Smooth muscle cell of the brain vasculature (primary cell): ENCODE measurements at places on chromosomes 5 and 9.

- DNase-seq, result no peak
Measured at GRCh38 chr9:113343732-113344231, 3.7 kb upstream of the WDR31 start.

- DNase-seq, result no peak
Measured at GRCh38 chr5:135493406-135494180, 41.4 kb upstream of the TIFAB start.

DNA sequence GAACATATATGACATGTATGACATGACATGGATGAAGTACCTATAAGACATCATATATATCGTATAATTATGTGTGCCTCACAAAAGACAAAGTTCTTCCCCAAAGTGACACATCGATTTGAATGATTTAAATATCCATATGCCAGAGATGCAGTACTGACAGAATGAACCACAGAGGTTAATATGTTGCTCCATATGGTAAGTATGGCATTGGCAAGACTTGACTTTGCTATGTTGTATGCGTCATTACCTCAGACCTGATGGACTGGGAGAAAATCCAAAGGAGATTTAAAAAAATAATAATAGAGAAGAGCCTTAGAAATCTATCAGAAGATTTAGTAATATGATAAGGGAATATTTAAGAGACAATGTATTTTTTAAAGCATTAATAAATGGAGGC is 263.2 kb downstream of the PJA2 start:
- no peak for DNase-seq

DNA sequence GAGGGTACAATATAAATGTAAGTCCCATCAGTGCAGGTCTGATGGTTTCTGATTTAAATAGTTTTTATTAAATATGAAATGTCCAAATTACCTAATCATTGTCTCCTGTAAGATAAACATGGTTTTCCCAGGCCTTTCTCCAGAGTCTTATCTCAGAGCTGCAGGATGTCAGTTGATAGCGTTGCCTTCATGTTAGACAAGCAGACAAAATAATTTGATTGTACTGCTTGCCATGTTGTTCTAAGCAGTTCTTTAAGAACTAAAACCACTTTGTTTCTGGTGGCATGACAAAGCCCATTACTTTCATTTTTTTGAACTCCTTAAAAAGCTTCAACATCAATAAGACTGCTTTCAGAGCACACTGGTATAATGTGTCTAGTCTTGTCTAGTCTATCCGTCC is 1073.5 kb downstream of the MAT2B start:
- no peak for DNase-seq

GRCh38 chr9:16303506-16303905 is 567.0 kb downstream of the BNC2 start:
- no peak for DNase-seq

GRCh38 chr5:107293541-107294210 is 377.1 kb downstream of the EFNA5 start:
- no peak for DNase-seq

DNA sequence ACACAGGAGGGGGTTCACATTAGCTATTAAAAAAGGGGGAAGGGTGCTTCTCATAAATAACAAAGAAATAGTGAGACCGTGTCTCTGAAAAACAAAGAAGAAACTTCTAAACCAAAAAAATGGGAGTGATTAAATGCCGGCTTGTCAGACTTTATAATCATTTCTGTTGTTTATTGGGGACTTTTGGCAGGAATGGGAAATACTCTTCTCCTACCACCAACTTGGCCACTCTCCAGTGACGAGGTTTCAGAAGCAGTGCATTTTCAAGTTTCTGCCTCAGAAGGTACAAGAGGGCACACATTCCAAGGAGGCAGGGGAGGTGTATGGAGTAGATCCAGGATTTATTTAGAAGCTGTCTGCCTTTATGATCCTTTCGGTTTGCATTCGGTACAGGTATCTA is 46.2 kb downstream of the LIX1 start:
- DNase-seq, result no peak

DNA sequence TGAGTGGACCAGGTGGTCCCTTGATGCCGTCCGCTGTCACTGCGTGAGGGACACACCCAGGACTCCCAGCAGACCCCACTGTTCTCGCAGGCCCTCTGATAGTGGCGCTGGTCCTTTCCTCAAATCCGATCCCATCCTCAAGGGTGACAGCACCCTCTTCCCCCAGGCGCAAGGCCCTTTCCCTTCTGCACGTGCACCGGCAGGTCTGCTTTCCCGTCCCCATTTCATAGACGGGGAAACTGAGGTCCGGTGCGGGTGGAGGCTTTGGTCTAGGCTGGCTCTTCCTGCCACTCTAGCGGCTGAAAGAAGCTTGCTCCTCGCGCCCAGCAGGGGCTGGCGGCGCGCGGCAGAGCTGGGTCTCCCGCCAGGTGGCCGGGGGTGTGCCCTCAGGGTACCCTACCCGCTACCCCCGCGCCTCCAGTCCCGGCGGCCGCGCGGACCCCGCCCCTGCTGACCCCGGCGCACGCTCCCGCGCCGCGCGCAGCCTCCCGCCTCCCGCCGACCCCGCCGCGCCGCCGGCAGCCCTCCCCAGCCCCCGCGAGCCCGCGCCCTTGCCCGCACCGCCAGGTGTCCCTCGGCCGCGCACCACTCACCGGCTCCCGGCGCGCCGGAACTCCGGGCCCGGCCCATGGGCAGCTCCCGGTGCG is 453 bp downstream of the RASGEF1C start:
- DNase-seq, result no peak

DNA sequence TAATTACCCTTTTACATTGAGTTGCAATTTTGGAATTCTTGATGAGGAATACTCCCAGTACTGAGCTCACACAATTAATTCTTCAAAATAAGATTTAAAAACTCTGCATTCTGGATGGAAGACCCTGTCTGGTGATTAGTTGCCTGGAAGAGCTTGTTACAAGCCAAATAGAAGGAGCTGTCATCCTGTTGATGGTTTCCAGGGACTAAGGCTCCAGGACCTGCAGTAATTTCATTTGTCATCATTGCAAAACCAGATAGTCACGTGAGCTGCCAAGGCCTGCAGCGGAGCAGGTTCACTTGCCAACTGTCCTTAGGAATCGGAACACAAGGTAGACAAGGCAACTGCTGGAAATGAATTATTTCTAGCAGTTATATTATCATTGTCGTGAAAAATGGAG is 597.7 kb downstream of the CCDC171 start:
- no peak for DNase-seq

GRCh38 chr9:128892221-128892921 is 10.4 kb downstream of the LRRC8A start:
- DNase-seq, result peak; percentile 36

GRCh38 chr5:113427871-113428574 is 6.8 kb downstream of the TSSK1B start:
- DNase-seq, result no peak

DNA sequence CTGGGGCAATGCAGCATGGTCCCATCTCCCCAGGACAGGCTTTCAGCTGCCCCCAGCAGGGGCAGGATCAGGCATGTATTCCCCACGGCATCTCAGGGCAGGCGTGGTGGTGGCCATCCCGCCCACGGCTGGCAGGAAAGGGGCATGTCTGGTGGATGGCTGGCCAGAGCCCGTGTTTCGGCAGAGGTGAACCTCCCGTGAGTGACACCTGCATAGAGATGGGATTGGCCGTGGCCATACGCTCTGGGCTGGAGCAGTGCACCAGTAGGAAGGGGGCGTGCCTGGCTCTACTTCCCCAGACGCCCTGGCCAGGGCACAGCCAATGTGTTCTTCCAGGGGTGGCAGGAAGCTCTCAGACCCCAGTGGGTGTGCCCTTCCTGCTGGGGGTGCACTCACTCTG is 139.1 kb downstream of the ZNF354C start:
- DNase-seq, result no peak

- DNase-seq, result no peak
Measured at GRCh38 chr5:573206-573605, 38.9 kb upstream of the CEP72 start.

DNA sequence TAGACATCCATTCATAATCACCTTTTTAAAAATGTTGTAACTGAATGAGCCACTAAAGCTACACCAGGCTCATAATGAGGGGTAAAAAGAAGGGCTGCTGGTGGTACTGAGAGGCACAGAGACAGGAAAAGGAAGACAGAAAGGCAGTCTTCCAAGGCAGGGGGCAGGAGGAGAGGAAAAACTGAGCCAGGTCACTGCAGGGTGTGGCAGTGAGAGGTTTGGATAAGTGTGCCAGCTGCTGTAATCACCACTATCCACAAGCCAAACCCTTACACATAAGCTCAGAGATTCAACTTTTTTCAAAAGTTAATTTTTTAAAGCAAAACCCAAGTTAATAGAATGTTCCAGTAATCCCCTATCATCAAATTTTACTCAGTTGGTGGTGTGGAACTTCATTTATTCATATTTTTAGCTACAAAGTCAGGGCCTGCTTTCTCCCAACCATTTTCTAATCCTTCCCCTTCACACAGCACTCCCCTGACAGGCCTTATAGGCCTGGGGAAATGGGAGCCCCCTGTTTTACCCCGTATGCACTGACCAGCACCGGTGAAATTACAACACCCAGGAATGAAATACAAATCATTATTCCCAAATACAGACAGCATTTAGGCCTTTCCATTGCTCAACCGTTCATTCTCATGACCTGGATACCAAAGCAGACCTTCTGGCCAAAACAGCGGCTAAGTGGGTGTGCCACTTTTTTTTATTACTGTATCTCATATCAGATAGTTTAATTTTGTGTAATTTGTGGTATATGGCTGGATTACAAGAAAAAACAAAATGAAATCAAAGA is 76.3 kb downstream of the EFNA5 start:
- no peak for DNase-seq

DNA sequence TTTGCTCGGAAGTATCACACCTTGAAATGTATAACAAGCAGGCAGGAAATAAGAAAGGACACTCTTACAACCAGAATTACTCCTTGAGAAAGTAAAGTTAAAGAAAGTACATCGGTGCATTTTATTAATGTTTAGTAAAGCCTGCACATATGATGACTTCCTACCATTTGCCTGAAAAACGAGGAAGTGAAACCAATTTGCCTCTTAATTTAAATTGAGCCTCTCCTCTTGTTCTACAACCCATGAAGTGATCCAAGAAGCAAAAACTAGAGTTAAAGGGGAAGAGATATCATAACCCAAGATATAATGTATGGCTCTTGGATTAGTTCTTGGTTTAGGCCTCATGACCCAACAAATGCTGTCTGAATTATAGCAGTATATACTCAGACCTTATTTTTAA is 95.6 kb downstream of the GNAQ start:
- DNase-seq, result no peak
